ENCODE measurements at places on chromosomes 4 and X.

- no peak for DNase-seq
Measured at GRCh38 chrX:129998021-129998420, 15.6 kb downstream of the BCORL1 start.

GRCh38 chr4:27058819-27059406, 198.3 kb downstream of the STIM2 start:
- no peak for DNase-seq

DNA sequence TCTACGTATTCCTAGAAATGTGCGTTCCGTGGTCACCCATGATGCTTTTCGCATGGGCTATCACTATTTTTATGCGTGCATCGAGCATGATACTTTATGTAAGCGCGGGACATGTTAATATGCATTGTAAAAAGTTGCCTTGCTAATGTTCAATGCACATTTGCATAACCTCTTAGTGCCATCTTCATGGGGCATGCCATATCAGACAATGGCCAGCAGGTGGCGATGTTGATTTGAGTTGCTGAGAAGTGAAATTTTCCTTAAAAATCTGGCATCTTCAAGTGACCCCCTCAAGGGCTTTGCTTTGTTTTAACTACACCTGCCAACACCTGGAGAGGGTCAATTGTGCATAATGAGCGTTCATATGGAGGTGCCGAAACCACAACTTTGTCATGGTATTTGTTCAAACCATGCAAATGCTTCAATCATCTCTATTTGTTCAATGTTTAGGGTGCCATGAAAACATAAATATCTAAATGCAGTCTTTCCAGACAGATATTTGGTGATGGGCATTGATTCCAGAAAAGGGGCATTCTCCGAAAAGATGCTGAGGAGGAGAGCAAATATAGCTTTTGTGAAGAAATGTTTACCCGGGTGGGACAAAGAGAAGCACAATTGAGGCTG, 833.9 kb upstream of the PRKX start:
- peak; percentile 1 for DNase-seq

DNA sequence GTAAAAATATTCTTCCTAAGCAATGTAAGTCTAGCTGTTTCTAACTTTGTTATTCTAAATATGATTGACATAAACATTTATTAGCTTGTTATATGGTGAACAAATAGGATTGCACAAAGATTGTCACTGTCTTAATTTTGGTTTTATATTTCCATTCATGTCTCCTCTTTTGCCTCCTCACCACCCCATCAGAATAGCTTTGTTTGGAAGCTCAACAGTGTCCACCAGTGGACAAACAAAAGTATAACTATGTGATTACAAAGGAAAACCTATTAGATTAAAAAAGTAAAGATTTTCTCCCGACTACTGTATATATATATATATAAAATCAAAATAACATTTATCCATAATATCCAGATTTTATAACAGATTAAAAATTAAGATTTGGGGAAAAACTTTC, 468.2 kb downstream of the ZIC3 start:
- DNase-seq, result no peak

DNA sequence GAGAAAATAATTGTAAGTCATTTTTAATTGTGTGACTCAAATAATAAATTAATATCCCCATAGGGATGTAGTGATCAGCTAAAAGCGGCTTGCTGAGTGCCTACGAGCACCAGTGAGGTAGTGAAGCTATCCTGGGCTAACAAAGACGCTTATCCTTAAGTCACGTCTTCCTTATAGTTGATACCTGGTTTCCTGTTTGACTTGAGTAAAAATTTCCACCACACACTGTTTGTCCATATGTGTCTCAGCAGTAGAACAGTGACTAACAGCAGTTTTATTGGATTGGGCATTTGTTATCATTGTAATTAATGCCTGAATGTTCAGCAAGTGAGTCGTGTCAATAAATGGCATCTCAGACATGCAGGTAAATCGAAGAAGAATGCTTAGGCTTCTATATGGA, 241.1 kb downstream of the GRXCR1 start:
- DNase-seq, result no peak

DNA sequence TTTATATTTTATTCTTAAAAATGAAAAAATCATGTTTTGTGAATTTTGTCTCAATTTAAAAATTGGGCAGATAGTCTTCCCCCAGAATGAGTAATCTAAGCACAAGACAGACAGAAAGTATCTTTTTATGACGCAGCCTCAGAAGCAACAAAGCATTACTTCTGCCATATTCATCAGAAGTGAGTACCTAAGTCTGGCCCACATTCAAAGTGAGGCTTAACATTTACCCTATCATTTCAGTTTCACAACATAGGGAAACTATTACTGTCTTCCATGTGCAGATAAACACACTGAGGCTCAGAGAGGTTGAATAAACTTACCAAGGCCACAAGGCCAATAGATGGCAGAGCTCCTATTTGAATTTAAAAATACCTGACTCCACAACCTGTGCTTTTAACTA, 4.4 kb upstream of the PRDX4 start:
- DNase-seq, result peak; percentile 10

- no peak for DNase-seq
Measured at GRCh38 chr4:87521319-87521718, 7.9 kb downstream of the SPARCL1 start.

DNA sequence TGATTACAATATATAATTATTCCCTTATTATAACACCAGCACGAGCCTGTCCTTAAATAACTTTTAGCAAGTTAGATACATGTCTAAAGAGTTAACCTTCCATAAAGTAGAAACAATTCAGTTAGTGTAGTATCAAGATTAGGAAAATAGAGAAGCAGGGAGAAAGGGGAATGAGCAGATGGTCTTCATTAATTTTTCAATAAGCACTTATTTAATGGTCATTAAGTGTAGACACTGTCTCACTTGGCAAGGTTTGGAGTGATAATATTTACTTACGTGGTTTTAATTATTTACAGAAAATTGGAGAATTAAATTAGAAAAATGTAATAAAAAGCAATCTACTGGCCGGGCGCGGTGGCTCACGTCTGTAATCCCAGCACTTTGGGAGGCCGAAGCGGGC, 99.7 kb downstream of the PDS5A start:
- DNase-seq, result no peak

DNA sequence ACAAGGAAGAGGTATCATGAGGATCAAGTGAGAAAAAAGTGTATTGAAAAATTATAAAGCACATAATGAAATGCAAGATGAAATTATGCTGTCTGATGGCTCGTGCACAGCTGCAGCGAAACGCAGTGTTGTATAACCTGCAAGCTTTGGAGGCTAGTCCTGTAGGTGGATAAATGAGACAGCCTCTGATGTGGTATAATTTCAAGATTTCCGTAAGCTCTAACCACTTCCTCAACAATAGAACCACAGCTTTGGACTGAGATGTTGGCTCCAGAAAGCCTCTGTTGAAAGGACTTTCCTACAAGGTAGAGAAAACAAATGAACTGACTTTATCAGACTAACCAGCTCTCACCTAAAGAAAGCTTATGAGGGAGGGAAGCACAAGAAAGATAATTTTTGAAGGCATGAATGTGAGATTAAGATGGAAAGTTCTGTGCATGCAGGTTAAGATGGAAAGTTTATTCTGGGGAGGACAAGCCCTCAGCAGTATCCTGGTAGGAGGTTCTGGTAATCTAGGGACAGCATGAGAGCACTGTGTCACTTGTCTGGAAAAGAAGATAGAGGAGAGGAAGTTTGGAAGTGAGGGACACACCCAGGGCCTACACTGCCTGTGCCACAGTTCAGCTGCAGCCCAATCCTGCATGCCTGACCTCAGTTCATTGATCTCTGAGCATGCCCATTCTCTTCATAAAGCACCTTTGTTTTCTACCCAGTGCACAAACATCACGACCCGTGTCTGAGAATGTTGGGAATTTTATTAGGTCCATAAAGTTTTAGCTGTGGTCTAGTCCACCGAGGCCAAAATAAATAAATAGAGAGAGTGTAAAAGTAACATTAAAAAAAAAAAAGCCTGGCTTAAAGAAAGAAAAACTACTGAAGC, 161.5 kb upstream of the SFRP2 start:
- DNase-seq, result no peak

DNA sequence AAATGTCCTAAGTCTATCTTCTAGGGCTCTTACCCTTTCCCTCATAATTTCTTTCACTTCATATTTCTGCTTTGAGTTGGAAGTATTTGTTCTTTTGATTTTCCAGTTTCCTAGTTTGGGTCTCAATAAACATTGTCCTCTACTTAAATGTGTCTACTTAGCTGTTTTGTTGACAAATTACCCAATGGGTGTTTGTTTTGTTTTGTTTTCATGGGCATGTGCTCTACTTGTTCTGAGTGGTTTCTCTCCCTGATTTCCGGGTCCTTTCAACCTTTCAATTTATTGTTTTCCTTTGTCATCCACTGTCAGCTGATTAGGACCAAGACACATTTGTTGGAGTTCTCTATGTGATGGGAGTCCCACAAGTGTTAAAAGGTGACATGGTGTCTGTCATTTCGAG, 1181.4 kb downstream of the RPA4 start:
- no peak for DNase-seq

- no peak for DNase-seq
Measured at GRCh38 chr4:156584100-156584499, 387.5 kb downstream of the PDGFC start.

DNA sequence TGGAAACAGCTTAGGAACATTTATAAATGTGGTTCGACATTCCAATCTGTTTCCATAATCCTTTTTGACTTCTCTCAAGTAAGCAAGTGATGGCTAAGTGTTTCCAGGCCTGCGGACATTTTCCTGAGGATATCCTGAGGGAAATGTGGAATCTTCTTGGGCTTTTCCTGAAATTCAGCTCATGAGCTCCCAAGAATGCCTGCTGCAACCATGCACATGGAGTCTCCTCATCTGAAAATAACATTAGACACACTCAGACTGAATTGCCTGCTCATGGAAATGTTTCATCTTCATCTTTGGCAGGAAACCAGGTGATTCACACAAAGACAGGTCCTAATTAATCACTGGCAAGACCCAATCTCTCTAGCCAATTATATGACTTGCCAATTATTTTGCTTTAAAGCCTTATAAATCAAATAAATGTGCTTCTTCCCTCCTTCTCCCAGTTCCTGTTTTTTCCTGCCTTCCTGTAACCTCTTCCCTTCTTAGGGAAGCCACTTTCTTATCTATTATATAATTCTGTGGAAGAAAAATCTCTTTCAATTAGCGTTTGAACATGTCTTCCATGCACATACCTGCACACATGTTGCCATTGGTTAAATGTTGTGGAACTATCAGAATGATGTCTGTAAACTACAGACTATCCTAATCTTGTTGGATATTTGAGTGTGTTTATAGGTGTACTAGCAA, 104.6 kb upstream of the MXRA5 start:
- peak; percentile 19 for DNase-seq

- DNase-seq, result no peak
Measured at GRCh38 chr4:48642421-48643374, 137.4 kb downstream of the FRYL start.

DNA sequence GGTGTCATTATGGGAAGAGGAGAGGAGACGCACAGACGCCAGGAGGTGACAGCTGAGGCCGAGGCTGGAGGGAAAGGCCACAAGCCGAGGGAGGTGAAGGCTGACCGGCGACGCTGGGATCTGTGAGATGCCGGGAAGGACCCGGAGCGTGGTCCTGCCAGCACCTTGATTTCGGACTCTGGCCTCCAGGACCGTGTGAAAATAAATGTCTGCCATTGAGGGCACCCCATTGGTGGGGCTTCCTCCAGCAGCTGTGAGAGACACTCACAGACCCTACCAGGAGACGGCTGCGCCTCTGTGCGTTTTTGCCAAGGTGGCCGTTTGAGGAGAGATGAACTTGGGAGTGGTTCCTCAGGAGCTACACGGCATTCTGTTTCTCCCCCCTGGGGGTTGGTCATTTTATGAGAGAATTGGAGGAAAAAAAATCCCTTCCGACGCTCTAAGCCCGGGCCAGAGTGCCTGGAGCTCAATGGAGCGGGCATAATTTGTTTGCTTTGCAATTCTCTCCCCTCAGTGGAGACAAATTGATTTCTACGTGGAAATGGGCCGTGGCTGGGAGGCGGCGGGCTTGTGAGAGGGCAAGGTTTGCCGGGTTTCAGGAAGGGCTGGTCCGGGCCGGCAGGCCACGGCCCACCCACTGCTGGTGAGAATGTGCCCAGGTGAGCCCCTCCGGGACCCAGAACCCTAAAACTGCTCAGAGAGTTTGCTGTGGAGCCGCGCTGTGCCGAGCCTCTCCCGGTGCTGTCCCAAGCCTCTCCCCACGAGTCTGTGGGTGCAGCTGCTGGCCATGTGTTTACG, 53.9 kb downstream of the CPZ start:
- no peak for DNase-seq
